DMS79 (cell line): ENCODE measurements at places on chromosomes 11 and 22.

DNA sequence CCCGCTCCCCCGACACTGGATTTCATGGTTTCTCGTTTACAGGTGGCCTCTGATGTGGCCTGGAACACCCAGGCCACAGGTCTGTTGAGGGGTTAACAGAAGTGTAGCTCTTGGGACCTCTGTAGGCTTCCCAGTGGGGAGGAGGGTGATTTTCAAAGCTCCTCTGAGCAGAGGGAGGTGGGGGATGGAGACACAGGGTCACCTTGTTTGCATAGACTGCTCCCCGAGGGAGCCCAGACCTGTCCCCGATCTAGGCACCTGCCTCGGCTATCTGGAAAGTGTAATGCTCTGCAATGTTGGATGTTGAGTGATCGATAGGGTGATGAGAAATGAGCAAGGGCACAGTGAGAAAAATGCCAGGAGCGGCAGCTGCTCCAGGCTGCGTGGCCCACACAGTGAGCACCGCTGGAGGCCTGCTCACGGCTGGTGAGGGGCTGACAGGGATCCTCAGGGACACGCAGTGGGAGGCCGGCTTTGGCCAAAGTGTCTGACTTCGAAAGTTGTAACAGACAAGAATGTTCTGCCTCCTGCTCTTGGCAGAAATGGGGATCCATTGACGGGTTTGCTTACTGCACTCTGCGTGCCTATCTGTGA is 594.1 kb downstream of the BRD1 start:
- no peak for DNase-seq

DNA sequence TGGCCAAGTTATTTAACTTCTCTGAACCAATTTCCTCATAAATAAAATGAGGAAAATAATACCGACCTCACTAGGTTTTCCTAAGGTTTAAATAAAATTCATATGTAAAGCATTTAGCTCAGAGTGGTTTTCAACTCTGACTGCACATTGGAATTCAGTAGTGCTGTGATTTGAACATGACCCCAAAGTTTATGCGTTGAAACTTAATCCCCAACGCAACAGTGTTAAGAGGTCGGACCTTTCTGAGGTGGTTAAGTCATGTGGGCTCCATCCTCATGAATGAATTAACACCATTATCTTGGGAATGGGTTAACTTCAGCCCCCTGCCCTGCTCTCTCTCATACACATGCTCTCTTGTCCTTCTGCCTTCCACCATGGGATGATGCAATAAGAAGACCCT is 322.2 kb downstream of the AASDHPPT start:
- no peak for DNase-seq

- no peak for DNase-seq
These were observed 6.9 kb upstream of the NFAM1 start for GRCh38 chr22:42439021-42439567.

DNA sequence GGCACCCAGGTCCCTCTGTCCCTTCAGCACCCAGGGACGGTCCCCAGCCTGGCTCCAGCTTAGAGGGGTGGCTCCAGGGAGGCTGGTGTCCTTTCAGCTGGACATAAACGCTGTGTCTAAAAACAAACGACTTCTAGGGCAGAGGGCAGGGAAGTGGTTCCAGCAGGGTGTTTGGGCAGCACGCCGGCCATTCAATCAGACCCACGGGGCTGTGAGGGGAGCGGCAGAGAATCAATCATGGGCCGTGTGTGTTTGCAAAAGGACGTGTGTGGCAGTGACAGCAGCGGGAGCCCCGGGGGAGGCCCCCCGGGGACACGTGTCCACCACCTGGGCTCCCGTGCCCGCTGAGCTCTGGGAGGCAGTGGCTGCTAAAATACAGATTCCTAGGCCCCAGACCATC is 127.7 kb downstream of the MN1 start:
- no peak for DNase-seq

- DNase-seq = no peak
These were observed 307.2 kb upstream of the MPPED2 start for GRCh38 chr11:30893318-30893717.

DNA sequence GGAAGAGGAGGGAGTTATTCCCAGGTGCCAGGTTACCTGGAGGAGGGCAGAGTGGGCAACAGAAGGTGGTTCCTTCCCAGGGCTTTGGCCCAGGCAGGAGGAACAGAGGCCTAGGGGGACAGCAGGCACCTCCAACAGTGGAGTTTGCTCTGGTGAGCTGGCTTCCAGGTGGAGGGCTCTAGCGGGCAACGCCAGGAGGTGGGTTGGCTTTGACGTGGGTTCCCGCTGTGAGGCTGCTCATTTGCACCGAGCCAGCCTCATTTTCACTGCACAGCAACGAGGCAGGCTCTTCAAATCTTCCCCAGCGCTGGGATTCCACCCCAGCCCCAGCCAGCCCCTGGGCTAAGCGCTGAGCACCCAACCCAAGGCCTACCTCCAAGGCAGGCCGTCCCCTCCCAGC is 8.1 kb downstream of the IGSF9B start:
- DNase-seq = peak; percentile 66

GRCh38 chr22:38202437-38203089 is 769 bp downstream of the MAFF start:
- DNase-seq = no peak

DNA sequence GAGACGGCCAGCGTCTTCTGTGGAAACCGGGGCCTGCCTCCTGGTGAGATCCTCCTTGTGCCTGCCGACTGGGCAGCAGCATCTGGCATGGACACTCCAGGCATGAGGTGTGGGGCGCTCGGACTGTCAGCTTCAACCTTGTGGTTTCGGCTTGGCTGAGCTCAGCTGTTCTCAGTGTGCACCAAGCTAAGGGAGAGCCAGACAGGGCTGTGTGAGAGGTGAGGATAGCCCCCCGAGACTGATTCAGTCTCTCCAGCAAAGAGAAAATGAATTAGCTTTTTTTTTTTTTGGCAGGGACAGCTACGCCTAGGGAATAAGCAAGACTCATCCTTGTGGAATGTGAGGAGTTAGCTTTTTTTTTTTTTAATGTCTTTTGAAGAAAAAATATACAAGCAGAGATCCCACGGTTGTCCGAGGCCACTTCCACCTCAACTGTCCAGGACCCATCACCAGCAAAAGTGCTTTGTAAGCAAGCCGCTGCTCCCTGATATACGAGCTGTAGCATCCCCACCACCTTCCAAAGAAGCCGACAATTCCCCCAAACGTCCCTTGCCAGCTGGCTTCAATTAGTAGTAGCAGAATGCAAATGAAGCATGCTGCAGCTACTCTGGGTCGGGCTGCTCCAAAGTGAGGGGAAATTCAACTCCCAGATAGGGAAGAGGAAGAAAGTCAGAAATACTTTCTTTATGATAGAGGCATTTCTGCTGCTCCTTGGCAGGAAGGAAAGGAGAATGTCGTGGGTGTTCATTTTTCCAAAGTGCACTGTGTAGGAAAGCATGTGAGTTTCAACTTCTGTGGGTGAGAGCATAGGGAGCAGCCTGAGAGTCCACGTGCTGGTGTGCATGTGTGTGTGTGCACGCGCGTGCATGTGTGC is 9.7 kb upstream of the THY1 start:
- DNase-seq = no peak

DNA sequence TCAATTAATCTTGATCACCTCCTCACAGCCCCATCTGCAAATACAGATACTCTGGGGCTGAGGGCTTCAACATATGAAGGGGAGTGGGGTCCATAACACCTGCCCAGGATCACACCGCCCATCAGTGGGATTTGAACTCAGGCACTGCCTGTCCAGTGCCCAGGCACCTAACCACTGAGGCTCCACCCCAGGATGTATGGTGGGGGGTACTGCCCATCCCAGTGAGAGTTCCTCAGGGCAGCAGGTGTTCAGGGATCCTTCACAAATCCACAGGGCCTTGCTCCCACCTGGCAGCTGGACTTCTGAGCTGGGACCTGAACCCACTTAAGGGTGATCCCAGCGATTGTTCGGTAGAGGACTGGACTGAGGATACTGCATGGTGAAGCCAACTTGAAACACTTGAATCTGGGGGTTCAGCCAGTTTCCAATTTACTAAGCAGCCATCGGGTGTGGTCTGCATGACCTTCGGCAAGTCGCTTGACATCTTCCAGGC is 33.3 kb downstream of the PRDM11 start:
- DNase-seq = no peak

- DNase-seq = no peak
These were observed 60.4 kb downstream of the IMMP1L start for GRCh38 chr11:31449040-31449439.

DNA sequence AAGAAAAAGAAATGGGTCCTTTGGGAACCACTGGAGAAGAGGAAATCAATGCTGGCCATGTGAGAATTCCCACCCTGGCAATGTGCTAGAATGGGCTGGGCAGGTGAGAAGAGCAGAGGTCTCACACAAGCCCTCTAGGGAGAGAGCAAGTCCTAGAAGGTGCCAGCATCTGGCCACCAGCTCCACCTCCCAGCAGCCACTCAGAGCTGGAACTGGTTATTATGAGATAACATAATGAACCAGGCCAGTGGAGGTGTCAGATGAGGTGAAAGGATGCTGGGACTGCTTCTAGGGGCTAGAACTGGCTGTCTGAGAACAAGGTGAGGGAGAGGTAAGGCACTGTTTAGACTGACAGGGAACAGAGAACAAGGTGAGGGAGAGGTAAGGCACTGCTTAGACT is 29.3 kb downstream of the NEFH start:
- no peak for DNase-seq

DNA sequence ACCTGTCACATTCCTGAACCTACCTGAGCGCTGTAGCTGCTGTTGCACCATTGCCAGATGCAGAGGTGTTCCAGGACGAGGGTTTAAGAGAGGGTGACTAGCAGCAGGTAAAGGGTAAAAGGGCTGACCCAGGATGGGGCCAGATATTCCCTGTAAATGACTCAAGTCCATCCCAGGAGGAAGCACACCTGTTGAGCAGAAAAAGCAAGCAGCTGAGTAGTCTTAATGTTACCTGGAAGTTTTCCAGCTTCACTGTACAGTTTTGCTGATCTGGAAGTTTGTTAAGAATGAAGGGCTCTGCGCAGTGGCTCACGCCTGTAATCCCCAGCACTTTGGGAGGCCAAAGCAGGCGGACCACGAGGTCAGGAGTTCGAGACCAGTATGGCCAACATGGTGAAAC is 41.3 kb downstream of the DRG1 start:
- no peak for DNase-seq

GRCh38 chr11:100296051-100296679 is 390.9 kb upstream of the ARHGAP42 start:
- DNase-seq = no peak

- DNase-seq = no peak
These were observed 35.6 kb downstream of the RTL6 start for GRCh38 chr22:44462246-44463010.

DNA sequence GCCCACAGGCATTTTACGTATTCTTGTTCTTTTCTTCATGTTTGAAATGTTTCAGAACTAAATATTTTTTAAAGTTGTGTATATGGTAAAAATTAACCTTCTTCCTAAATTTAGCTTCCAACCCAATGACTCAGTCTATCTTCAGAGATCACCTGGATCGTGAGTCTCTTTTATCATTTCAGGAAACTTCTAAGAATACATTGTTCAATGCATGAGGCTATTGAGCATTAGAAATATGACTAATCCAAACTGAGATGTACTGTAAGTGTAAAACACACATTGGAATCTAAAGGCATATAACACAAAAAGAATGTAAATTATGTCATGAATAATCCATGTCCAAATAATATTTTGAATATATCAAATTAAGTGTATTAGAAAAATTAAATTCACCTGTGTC is 265.2 kb downstream of the LUZP2 start:
- no peak for DNase-seq

DNA sequence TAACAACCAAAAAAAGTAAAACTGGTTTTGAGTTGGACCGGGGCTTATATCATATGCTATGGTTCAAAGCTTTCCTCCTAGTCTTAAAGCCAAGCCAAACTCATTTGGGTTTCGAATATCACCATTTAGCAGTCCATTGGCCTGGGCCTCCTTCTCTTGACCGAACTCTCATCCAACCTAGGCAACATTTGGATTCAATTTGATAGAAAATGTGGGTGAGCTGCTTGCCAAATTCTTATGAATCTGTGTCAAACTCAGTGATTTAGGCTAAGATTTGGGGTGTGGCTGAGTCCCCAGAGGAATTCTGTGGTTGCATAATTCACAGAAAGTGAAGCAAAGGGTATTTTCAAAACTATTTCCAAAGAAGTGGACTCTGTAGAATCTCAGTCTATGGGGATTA is 83.7 kb downstream of the BLID start:
- no peak for DNase-seq

- DNase-seq = no peak
These were observed 4.1 kb downstream of the CLCF1 start for GRCh38 chr11:67369275-67369674.

DNA sequence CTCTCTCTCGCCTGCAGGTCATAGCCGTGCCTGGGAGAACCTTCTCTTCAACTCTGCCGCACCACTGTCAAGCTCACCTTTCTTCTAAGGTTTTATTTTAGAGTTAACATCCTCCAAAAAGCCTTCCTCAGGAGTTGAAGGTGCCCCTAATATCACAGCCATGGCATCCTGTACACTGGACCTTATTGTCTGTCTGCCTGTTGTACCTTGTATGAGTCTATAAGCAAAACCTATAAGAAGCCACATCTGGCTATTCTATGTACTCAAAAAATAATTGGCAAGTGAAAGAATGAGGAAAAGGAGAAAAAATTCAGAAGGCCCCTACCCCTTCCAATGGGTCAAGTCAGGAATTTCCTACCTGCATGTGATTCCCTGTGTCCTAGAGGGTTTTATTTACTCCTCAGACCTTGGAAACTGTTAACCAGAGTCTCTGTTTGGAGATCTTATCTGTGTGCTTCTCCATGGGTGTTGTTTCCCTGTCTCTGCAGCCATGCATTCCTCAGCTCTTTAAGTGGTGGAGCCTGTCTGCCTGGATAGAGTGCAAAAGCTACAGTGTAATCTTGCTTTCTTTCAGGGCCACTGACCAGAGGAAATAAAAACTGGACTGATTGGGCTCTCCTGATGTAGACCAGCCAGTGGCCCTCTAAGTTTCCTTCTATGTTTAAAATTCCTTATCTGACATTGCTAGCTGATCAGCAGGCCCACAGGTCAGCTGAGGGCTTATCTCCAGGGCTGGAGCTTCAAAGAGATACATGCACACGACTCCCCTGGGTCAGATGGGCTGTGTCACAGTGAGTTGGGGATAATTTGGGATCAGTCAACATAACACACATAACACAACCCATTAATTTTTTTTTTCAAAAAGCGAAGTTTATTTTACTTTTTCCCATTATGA is 37.6 kb upstream of the TMEM135 start:
- DNase-seq = no peak

DNA sequence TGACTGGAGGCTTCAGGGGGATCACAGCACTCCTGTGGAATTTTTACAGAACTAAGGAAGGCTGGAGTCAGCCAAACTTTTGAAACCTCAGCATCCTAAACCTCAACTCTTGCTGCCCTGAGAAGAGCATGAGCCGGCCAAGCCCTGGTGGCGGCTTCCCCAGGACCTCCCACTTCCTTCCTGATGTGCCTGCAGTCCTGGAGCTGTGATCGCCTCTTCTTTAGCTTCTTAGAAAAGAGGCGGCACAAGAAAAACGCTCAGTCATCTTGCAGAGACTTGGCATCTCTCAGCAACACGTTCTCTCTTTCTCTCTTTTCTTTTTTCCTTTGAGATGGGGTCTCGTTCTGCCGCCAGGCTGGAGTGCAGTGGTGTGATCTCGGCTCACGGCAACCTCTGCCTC is 40.4 kb upstream of the AMPD3 start:
- no peak for DNase-seq
